ENCODE measurements at places on chromosomes 7 and 10. TPM values are rescaled to one million over a fixed set of nuclear protein-coding genes. Genes with fewer than 3 reads are reported as not detected.
A peak's percentile ranks its signal among the peaks of the same experiment; 100 is the strongest.

GRCh38 chr7:94395141-94396036 is 694 bp downstream of the COL1A2 start:
- H3K27me3 ChIP-seq: no peaks in the 10 kb centered on the region
- H3K4me1 ChIP-seq: peaks cover 17% of the 10 kb centered on the region
- peak overlapping the region; percentile 23 for H3K4me3 ChIP-seq
- no peaks in the 10 kb centered on the region for H3K36me3 ChIP-seq

DNA sequence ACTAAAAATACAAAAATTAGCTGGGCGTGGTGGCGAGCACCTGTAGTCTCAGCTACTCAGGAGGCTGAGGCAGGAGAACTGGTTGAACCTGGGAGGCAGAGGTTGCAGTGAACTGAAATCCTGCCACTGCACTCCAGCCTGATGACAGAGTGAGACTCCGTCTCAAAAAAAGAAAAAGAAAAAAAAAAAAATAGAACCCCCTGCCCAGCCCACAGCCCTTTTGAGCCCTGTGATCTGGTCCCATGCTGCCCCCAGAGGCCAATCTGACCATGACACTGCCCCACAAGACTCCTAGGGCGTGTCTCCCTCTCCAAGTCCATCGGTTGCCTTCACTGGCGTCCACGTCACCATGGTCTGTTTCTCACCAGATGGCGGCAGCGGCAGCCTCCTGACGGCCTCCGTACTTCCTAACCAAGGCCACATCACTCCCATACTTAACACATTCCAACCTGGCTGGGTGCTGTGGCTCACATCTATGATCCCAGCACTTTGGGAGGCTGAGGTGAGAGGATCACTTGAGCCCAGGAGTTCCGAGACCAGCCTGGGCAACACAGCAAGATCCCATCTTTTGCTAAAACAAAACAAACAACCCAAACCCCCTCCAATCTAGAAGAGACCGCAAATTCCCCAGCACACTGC is 18.0 kb downstream of the STX1A start:
- H3K4me3 ChIP-seq: no peak overlapping the region
- peak; percentile 57 for DNase-seq
- H3K27me3 ChIP-seq: no peaks in the 10 kb centered on the region
- no peak overlapping the region for H3K27ac ChIP-seq
- peaks cover 6% of the 10 kb centered on the region for H3K4me1 ChIP-seq

DNA sequence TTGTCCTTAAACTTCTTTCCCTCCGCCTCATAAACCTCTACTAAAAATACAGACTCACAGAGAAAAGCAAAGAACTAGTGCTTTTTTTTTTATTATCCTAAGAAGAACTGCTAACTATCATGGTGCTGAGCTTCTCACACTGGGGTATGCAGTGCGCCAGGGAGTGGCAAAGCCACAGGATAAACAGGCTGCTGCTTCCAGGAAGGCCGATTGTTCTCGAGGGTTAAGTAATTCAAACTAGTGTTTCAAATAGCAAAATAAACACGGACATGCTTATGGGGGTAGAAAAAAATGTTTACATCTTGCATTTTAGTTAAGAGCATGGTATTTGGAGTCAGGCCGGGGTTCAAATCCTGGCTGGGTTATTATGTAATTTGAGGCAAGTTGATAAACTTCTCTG is 157.0 kb downstream of the TAX1BP1 start:
- DNase-seq: no peak
- peaks cover 7% of the 10 kb centered on the region for H3K4me1 ChIP-seq
- H3K27ac ChIP-seq: no peak overlapping the region
- no peak overlapping the region for H3K4me3 ChIP-seq
- no peaks in the 10 kb centered on the region for H3K36me3 ChIP-seq
- H3K27me3 ChIP-seq: no peaks in the 10 kb centered on the region

- H3K4me3 ChIP-seq: no peak overlapping the region
- no peaks in the 10 kb centered on the region for H3K36me3 ChIP-seq
- no peaks in the 10 kb centered on the region for H3K27me3 ChIP-seq
- DNase-seq: no peak
- H3K4me1 ChIP-seq: peaks cover 11% of the 10 kb centered on the region
Measured at GRCh38 chr10:88922041-88922440, 30.5 kb downstream of the ACTA2 start.

- peaks cover 74% of the 10 kb centered on the region for H3K27me3 ChIP-seq
- no peak for DNase-seq
- H3K4me3 ChIP-seq: peak overlapping the region; percentile 54
Measured at GRCh38 chr7:143361552-143362130, 872 bp downstream of the FAM131B start.

DNA sequence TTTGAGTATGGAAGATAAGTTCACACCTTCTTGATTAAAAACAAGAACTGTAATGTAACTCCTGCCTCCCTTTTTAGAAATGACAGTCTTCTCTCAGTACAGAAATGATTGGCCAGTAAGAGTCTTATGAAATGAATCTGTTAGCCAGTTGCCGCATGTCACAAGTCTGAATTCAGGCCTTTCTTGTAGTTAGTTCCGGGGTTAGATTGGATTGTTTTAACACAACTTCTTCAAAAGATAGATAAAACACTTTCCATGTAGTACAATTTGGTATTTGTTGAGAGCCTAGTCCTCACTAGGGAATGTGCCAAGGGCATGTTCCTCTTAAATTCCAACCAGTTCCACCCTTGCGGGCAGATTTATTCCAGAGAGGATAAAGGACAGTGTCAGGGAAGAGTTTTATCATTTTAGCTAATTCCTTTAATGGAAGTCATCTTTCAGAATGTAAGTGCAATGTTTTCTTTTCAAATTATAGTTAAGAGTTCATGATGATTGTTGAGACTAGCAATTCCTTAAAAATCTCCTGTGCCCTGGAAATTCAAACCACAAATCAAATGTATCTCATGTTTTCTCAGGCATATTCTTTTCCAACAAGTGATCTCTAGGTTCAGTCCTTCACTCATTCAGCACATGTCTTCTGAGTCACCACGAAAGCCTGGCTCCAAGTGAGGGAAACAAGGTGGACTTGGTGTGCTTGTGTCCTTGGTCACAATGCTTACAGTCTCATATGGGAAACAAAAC is 4.1 kb downstream of the FHIP2A start:
- no peaks in the 10 kb centered on the region for H3K36me3 ChIP-seq
- DNase-seq: no peak
- no peak overlapping the region for H3K4me3 ChIP-seq
- H3K27ac ChIP-seq: peak overlapping the region; percentile 20
- no peaks in the 10 kb centered on the region for H3K27me3 ChIP-seq

- no peak overlapping the region for H3K27ac ChIP-seq
- H3K4me3 ChIP-seq: no peak overlapping the region
- H3K36me3 ChIP-seq: no peaks in the 10 kb centered on the region
- DNase-seq: no peak
- H3K27me3 ChIP-seq: peaks cover 32% of the 10 kb centered on the region
- H3K4me1 ChIP-seq: no peaks in the 10 kb centered on the region
Measured at GRCh38 chr10:86391986-86392722, 25.6 kb upstream of the GRID1 start.

- no peak overlapping the region for H3K4me3 ChIP-seq
- H3K27ac ChIP-seq: no peak overlapping the region
- H3K27me3 ChIP-seq: no peaks in the 10 kb centered on the region
- DNase-seq: no peak
Measured at GRCh38 chr10:847868-848267, 83.6 kb downstream of the LARP4B start.

DNA sequence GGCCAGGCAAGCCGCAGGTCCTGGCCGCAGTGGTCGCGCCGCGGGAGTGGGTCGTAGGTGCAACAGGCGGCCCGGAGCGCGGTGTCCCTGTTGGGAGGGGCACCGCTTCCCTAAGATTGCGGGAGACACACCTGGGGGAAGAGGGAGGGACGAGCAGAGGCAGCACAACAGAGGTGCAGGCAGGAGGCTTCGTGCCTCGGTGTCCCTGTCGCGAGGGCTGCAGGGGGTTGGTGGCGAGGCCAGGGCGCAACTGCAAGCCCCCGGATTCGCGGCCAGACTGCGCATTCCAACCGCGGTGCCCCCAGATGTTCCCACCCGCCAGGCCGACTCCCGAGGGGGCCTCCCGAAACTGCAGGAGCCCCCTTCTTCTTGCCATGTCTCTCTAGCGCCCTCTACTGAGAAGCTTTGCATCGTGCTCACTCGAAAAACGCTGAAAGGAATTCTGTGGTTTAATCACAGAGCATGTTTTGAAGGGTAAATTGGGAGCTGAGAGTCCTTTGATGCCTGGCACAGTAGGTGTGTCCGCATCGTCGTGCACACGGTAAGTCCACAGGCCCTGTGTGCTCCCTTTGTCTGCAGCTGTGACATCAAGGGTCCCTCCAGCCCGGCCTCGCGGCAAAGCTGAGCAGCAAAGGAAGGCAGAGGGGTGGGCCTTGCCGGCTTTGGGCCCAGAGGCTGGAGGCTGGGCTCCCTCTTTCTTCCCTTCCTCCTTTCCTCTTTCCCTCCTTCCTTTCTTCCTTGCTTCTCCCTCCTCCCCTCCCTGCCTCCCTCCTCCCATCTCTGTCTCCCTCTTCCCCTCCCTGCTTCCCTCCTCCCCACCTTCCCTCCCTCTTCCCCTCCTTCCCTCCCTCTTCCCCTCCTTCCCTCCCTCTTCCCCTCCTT is 6.2 kb upstream of the MBL2 start:
- peak; percentile 71 for DNase-seq
- no peaks in the 10 kb centered on the region for H3K4me1 ChIP-seq
- peaks cover 3% of the 10 kb centered on the region for H3K27me3 ChIP-seq
- no peak overlapping the region for H3K27ac ChIP-seq

DNA sequence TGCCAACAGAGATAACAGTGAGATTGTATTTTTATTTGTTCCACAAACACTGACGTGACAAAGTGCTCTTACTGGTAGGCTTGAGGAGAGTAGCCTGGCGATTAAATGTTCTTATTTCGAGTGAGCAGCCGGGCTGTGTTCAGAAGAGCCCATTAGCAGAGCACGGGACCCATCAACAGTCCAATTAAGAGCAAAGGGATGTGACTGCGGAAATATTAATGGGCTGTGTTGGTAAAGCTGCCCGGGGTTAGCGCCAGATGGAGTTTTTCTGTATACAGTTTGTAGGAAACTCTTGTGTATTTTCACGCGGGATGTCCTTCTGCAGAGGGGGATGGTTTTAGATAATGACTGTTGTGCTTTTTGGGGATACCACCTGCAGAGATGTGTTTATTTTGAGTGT is 104.3 kb downstream of the KIAA1217 start:
- H3K4me1 ChIP-seq: no peaks in the 10 kb centered on the region
- H3K4me3 ChIP-seq: no peak overlapping the region
- no peak overlapping the region for H3K27ac ChIP-seq
- no peak for DNase-seq
- H3K27me3 ChIP-seq: no peaks in the 10 kb centered on the region

DNA sequence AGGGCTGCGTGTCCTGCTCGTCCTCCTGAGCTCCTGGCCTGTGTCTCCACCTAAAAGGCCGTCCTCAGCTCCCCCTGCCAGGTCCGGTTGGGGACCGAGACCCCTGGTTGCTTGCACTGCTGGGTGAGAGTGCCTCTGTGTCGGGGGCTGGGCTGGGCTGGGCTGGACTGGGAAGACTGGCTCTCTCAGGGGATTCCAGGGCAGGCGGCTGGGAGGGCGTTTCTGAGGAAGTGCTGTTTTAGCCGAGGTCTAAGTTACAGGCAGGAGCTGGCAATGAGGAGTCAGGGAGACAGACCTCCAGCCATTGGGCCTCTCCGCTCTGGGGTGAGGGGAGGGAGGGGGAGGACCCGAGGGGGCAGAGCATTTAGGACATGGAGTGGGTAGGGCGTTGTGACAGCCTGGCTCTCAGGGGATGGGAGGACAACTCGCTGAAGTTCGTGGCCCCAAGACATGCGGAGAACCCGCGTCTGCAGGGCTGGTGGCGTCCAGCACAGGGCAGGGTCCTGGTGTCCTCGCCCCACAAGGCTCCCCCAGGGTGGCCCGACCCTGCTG is 20.9 kb downstream of the FOXK1 start:
- no peaks in the 10 kb centered on the region for H3K27me3 ChIP-seq
- no peak overlapping the region for H3K27ac ChIP-seq

- peaks cover 6% of the 10 kb centered on the region for H3K4me1 ChIP-seq
- no peaks in the 10 kb centered on the region for H3K36me3 ChIP-seq
- peaks cover 22% of the 10 kb centered on the region for H3K27me3 ChIP-seq
- H3K27ac ChIP-seq: no peak overlapping the region
Measured at GRCh38 chr10:70481105-70481504, 2.5 kb downstream of the PALD1 start.

- DNase-seq: no peak
- no peak overlapping the region for H3K27ac ChIP-seq
- no peak overlapping the region for H3K4me3 ChIP-seq
- no peaks in the 10 kb centered on the region for H3K36me3 ChIP-seq
- H3K27me3 ChIP-seq: no peaks in the 10 kb centered on the region
Measured at GRCh38 chr7:27640884-27641574, 21.7 kb downstream of the HIBADH start.

The LRRC18 gene
- not detected for total RNA-seq

The SERPINE1 gene
- 1.6 TPM for total RNA-seq

The NDUFB2 gene
- total RNA-seq: 1,003 TPM

The WNT8B gene
- total RNA-seq: 0.07 TPM

The LYZL2 gene
- not detected for total RNA-seq

All from cardiac muscle cell (in vitro differentiated cells and primary cell).